ENCODE measurements at places on chromosomes 7 and 10. TPM values are rescaled to one million over a fixed set of nuclear protein-coding genes. Genes with fewer than 3 reads are reported as not detected.

SPDYE8 gene
- total RNA-seq = not detected

HOXA3 gene
- total RNA-seq = 3.1 TPM

VGF gene
- total RNA-seq = 0.68 TPM

IL6 gene
- total RNA-seq = not detected

PITX3 gene
- not detected for total RNA-seq

MOGAT3 gene
- total RNA-seq = not detected

AGAP6 gene
- total RNA-seq = 22.4 TPM

ADCYAP1R1 gene
- 0.14 TPM for total RNA-seq

DNA sequence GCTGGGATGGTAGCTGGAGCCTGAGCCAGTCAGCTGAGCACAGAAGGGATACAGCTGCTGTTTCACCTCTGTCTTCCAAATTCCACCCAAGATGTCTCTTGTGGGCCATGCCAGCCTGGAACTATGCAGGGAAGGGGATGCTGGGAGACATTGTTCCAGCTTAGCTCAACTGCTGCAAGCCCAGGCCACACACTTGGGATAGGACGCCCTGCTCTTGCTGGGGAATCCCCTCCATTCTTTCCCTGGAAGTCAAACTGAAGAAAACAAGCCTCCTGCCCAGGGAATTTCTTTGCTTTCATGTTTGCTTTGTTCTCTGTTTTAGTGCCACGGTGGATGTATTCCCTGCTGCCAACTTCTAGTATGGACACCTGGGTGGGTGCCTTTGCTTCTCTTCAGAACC, 55.2 kb upstream of the CDK13 start:
- H3K4me1 ChIP-seq = no peaks in the 10 kb centered on the region
- H3K27me3 ChIP-seq = no peaks in the 10 kb centered on the region
- H3K4me3 ChIP-seq = no peak overlapping the region
- H3K36me3 ChIP-seq = no peaks in the 10 kb centered on the region

DNA sequence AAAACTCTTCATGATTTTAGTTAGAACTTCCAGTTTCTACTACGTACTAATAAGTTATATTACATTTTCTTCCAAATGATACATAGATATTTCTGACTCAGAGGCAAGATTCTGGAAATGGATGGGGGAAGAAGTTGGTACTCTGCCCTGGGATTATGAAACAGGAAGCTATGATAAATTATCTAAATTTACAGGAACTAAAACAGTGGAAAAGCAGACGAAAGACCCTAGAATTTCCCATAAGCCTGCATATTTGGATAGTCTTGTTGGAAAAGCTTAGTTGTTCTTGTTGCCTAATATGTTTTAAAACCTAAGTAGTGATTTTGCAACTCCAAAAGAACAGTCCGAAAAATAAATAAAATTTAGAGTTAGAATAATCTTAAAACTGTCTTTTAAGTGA, 21.8 kb downstream of the CFAP69 start:
- no peak overlapping the region for H3K4me3 ChIP-seq
- H3K27me3 ChIP-seq = no peaks in the 10 kb centered on the region
- no peak overlapping the region for H3K27ac ChIP-seq
- DNase-seq = no peak
- no peaks in the 10 kb centered on the region for H3K4me1 ChIP-seq

GRCh38 chr7:57215423-57215822, 83.2 kb upstream of the ZNF479 start:
- DNase-seq = no peak
- no peaks in the 10 kb centered on the region for H3K27me3 ChIP-seq
- no peaks in the 10 kb centered on the region for H3K36me3 ChIP-seq
- H3K4me3 ChIP-seq = no peak overlapping the region
- no peaks in the 10 kb centered on the region for H3K4me1 ChIP-seq

DNA sequence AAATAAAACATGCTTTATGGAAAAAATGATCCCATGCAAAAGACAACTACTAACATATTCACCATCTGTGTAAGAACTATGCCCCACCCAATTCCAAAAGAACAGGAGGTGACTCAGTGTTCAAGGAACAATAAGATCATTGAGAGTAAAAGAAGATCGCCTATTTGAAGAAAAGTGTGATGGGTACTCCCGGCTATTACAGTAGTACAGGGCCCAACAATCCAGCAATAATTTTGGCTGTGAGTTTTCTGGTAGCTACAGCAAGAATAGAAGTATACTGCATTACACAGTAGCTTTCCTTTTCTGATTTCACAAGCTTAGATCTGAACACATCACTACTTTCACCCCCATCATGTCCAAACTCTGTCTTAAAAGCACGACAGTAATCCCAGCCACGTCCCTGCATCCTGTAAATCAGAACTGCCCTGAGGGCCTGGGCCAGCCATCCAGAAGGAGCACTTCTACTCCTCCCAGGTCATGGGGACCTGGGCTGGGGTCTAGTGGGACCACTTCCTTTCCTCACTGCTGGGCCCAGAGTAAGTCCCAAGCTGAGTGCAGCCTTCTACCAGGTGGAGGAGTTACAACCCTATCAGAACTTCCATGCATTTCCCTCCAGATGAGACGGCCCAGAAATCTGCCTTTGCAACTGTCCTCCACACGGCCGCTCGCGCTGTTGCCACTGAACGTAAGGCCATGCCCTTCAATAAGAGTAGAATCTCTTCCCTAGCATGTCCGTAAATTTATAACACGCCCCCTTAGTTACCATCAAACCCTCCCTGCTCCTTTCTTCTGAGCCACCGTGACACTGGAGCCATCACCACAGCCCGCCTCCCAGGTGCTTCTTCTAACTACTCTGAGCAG, 7.9 kb downstream of the ESYT2 start:
- H3K36me3 ChIP-seq = no peaks in the 10 kb centered on the region
- no peaks in the 10 kb centered on the region for H3K4me1 ChIP-seq
- H3K27me3 ChIP-seq = no peaks in the 10 kb centered on the region
- DNase-seq = no peak

DNA sequence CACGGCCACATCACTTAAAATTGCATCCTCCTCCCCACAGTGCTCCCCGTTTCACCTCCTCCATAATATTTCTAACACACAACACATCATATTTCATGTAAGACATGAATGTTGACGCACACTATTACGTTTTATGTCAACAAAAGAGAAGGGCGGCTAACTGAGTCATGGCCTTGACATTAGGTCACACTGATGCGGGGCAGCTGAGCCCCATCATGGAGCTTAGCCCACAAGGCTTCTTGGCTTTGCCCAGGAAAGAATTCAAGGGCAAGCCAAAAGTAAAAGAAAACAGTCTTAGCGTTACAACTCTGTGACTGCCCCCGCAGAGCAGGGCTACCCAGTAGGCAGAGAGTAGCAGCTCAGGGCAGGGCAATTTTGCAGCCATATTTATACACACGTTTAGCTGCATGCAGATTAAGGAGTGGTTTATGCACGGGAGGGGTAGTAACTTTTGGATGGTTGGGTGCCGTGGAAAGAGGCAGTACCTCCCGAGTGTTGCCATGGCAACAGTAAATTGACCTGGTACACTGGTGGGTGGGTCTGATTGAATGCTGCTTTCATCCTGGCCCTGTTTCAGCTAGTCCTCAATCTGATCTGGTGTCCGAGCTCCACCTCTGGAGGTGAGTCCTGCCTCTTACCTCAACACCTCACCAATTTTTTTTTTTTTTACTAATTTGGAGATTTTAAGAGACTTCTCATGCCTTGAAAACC, 156.2 kb upstream of the FRMD4A start:
- H3K4me3 ChIP-seq = no peak overlapping the region
- DNase-seq = no peak
- H3K4me1 ChIP-seq = no peaks in the 10 kb centered on the region
- no peaks in the 10 kb centered on the region for H3K36me3 ChIP-seq
- no peaks in the 10 kb centered on the region for H3K27me3 ChIP-seq
- H3K27ac ChIP-seq = no peak overlapping the region

DNA sequence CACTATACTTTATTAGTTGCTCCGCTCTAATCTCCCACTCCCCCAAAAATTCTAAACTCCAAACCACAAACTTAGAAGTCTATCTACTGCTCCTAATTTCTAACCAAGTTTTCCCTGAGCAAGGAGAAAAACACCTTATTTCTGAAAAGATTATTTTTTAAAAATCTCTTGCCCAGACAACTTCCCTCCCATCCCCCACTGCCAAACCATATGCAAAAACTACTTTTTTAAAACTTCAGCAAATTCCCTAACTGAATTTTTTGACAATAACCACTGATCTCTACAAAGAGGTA, 1.9 kb downstream of the UBE2H start:
- no peaks in the 10 kb centered on the region for H3K27me3 ChIP-seq
- peaks cover 11% of the 10 kb centered on the region for H3K4me1 ChIP-seq
- H3K36me3 ChIP-seq = no peaks in the 10 kb centered on the region
- peak overlapping the region; percentile 92 for H3K4me3 ChIP-seq
- H3K27ac ChIP-seq = peak overlapping the region; percentile 85
- DNase-seq = no peak

DNA sequence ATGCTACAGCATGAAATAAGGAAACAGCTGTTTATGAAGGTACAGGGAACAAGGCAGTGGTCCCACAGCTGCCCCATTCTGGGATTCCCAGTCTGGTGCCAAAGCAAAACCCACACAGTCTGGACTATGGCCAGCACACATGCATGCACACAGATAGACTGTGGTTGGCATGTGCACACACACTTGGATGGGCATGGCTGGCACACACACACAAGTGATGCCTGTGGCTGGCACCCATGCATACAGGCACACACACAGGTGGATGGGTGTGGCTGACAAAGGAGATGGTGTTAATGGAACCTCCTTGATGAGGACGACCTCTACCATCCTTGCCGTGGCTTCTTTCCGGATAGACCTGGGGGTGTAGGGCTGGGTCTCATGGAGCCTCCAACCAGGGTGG, 114.0 kb upstream of the LYZL2 start:
- no peak overlapping the region for H3K4me3 ChIP-seq
- no peaks in the 10 kb centered on the region for H3K4me1 ChIP-seq
- no peak for DNase-seq
- H3K36me3 ChIP-seq = no peaks in the 10 kb centered on the region
- no peak overlapping the region for H3K27ac ChIP-seq

- H3K4me1 ChIP-seq = no peaks in the 10 kb centered on the region
- no peak overlapping the region for H3K4me3 ChIP-seq
- DNase-seq = no peak
- H3K36me3 ChIP-seq = no peaks in the 10 kb centered on the region
Measured at GRCh38 chr7:47587976-47588375, 6.1 kb upstream of the TNS3 start.

GRCh38 chr7:2728316-2729030, 40.5 kb downstream of the AMZ1 start:
- H3K27ac ChIP-seq = no peak overlapping the region
- H3K4me3 ChIP-seq = no peak overlapping the region
- no peaks in the 10 kb centered on the region for H3K36me3 ChIP-seq

- no peak overlapping the region for H3K27ac ChIP-seq
- DNase-seq = no peak
- H3K27me3 ChIP-seq = no peaks in the 10 kb centered on the region
- H3K36me3 ChIP-seq = no peaks in the 10 kb centered on the region
- H3K4me1 ChIP-seq = no peaks in the 10 kb centered on the region
- H3K4me3 ChIP-seq = no peak overlapping the region
Measured at GRCh38 chr10:30736685-30737232, 107.2 kb upstream of the LYZL2 start.

DNA sequence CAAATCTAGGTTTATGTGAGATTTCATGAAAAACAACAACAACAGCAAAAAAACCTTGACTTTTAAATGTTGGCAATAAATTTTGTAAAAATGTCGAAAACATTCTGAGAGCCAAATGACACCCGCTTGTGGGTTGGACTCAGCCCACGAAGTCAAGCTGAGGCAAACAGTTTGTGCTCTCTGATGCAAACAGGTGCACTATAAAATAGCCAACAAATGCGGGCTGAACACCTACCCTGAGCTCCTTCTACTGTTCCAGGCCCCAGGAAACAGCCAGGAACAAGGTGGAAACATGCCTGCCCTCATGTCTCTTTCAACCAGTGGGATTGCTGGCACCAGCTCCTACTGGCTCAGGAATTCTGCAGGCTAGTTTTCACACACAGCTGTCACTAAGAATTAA, 105.0 kb upstream of the ZNF716 start:
- H3K27ac ChIP-seq = no peak overlapping the region
- H3K4me1 ChIP-seq = no peaks in the 10 kb centered on the region
- DNase-seq = no peak
- no peak overlapping the region for H3K4me3 ChIP-seq
- H3K27me3 ChIP-seq = no peaks in the 10 kb centered on the region

DNA sequence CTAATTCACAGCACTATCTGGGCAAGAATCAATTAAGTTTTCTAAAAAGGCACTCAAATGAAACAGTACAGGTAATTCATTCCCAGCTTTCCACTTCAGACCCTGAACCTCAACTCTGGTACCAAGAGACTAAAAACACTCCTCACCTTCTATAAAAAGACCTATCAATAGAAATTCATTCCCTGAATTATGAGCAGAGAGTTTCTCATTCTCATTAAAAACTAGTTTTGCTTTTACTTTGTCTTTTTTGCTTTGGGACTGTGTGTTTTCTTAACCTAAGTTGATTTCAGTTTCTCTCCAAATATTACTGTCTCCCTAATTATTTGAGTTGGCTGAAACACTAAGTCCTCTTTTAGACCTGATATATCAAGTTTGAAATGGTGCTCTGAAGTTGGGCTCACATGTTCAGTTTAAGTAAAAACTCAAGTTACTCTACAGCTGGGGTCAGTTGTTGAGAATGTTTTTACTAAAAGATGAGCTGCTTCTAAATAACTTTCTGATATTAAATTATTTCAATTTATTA, 189.5 kb downstream of the JAZF1 start:
- H3K4me1 ChIP-seq = peaks cover 3% of the 10 kb centered on the region
- H3K36me3 ChIP-seq = no peaks in the 10 kb centered on the region
- H3K27me3 ChIP-seq = no peaks in the 10 kb centered on the region

- no peaks in the 10 kb centered on the region for H3K36me3 ChIP-seq
- no peak for DNase-seq
Measured at GRCh38 chr7:128878226-128879105, 15.8 kb downstream of the ATP6V1F start.

DNA sequence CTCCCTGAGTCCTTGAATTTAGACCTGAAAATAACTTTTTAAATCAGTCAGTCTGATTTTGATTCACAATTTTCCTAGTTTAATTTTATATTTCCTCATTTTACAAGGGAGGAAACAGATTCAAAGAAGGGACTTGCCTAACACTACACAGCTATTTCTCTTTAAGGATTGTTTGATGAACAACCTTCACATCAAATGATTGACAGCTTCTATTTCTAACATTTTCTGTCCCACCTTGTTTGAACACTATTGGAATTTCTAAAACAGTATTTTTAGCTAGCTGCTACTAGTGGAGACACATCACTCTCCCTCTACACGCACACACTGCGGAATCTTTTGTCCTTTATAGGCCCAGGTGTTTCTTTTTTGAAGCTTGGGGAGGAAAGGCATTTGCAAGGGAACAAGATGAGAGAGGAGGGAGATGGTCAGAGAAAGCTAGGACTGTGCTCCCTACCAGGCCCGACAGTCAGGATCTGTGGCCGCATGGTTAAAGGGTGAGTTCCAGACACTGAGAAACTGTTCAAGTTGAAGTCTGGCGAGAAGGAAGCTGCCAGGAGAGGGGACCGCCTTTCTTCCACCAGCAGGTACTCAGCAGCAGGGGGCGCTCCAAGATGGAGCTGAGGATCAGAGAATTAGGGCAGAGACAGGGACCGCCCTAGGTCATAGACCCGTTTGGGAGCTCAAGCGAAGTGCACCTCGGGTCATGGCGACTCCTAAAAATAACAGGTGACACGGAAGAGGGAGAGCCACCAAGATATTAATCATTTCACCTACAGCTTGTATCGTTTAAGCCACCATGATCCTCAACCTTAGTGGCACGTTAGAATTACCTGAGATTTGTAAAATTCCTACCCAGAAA, 49.7 kb downstream of the DNAJC12 start:
- no peaks in the 10 kb centered on the region for H3K27me3 ChIP-seq
- no peaks in the 10 kb centered on the region for H3K36me3 ChIP-seq
- H3K4me1 ChIP-seq = no peaks in the 10 kb centered on the region
- no peak overlapping the region for H3K27ac ChIP-seq
- H3K4me3 ChIP-seq = no peak overlapping the region
